Activated CD4-positive, alpha-beta T cell treated with anti-CD3 and anti-CD28 coated beads for 24 hours (primary cell): ENCODE measurements at places on chromosomes 11 and 22.
A peak's percentile ranks its signal among the peaks of the same experiment; 100 is the strongest.

GRCh38 chr22:17479135-17479534 lies 84.2 kb upstream of the SLC25A18 start:
- no peak for DNase-seq

DNA sequence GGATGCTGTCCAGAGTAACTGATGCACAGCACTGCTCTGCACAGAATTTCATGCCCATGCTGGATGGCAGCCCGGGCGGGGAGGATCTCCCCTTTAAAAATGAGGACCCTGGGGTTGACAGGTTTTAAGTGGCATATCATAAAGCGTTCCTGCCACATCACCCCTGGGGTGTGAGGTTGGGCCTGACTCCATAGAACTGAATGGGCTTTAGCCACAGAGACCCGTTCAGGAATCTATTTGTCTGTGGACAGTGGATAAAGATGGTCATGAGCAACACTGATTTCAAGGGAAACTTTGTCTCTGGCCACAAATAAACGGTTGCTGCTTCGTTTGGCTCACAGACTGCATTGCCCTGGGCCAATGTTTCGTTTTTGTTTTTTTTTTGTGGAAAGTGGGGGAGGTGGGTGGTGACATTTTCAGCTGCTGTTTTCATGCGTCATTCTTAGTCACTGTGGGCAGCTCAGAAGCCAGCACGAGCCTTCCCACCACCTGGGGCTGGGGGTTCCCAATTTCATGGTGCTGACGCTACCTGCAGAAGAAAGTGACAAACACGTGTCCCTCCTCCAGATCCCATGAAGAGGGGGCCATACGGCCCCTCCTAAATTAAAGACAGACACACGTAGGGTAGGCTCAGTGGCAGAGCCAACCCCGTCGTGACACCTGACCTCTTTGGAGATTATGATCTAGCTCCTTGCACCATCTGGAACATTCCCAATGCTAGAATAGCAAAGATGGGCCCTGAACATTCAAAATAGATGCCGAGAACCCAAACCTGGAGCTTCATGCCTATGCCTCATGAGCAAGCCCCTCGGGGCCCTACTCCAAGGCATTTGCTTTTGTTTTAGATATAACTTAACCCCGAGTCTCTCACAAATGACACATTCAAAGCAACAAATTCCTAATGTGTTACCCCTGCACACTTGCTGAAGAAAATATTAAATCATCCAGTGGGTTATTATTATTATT lies 54.8 kb upstream of the PHF21B start:
- peak; percentile 47 for DNase-seq

DNA sequence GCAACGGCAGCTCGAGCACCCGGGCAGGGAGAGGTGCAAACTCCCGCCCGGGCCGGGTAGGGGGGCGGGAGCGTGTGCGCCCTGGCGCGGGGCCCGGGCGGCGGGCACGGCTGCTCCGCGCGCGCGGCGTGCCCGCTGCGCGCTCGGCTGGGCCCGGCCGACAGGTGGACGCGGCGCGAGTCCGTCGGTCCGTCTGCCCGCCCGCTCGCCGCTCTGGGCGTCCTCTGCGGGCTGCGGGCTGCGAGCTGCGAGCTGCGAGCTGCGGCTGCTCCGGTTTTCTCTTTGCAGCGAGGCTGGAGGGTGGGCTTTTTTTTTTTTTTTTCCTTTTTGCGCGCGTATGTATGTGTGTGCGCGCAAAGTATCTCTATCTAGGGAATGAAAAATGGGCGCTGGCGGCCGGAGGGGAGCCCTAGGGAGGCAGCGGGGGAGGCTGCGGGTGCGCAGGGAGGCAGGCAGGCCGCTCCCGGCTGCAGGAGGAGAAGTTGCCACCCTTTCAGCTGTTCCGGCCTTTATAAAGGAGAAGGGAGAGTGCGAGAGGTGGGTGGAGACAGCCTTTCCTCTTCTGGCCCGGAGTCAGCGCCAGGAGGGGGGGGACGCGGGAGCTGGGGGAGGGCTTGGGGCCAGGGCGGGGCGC lies at the start of gene PDGFB:
Gene PDGFB, minus strand, starts transcription at position 487 of the 634 bp plus-strand sequence. CDS start 1,019 bp downstream, outside the sequence.
- no peak for DNase-seq

- DNase-seq = no peak
These were observed 20.6 kb upstream of the CCDC34 start for GRCh38 chr11:27383645-27384044.

GRCh38 chr22:29780748-29781676 lies 13.8 kb downstream of the UQCR10 start:
- DNase-seq = no peak

GRCh38 chr11:16167706-16168487 lies 188.4 kb downstream of the SOX6 start:
- DNase-seq = no peak

DNA sequence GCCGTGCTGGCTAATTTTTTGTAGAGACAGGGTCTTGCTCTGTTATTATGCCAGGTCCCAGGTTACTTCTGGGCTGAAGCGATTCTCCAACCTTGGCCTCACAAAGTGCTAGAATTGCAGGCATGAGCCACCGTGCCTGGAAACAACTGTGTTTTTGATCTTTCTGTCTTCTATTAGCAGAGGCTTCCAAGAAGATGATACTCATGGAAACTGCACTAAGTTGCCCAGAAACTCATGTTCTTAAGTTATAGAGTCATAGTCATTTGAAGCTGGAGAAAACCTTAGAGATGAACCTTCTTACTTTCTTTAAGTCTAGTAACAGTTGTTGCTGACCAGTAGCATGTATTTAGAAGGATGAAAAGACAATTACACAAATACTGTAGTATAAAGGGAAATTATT lies 37.1 kb upstream of the HSPA8 start:
- no peak for DNase-seq

GRCh38 chr11:57434640-57435546 lies 8.0 kb upstream of the SLC43A3 start:
- no peak for DNase-seq

DNA sequence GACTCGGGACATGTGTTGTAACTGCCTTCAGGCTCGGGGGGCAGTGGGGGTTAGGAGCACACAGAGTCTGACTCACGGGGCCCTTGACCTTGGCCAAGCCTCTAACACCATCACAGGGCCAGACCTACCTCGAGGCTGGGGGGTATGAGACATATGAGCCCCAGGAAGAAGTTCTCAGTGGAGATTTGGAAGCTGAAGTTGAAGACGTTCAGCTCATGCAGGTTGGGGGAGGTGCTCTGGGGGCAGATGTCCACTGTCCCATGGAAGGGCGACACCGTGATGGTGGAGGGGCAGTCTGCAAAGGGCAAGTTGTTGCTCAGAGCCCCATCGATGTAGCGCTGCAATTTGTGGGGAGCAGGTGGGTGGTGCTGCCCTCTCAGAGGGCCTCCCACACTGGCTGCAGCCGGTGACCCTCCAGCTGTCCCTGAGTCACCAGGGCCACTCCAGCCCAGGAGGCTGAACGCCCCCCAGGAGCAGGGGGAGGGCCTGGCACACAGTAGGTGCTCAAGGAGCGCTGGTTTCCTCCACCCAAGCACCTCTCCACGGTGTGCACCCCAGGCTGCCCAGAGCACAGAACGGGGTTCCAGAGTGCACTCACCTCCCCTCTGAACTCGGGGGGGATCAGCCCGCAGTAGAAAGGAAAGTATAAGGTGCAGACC lies 2.5 kb downstream of the PNPLA5 start:
- DNase-seq = no peak

DNA sequence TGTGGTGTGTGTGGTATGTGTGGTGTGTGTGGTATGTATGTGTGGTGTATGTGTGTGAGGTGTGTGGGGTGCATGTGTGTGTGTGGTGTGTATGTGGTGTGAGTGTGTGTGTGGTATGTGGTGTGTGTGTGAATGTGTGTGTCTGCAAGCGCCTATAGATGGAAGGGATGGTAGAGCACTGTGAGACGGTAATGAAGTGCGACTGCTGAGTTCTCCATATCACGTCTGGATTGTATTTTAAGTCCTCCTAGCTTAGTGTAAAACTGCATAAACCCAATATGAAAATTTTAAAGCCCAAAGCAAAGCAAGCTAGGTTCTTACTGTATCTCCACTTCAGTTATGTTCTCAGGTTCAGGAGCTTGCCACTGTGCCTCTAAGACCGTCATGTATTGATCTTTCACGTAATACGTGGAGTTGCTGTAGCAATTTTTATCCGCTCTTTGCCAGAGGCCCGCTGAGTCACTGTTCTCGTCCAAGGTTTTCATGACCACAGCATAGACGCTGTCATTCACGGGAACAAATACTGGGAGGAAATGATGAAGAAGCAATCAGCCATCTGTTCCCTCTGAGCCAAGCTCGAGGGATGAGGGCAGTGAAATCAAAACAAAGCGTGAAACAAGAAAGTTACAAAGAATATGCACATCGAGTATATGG lies 5.5 kb downstream of the PLET1 start:
- DNase-seq = no peak

DNA sequence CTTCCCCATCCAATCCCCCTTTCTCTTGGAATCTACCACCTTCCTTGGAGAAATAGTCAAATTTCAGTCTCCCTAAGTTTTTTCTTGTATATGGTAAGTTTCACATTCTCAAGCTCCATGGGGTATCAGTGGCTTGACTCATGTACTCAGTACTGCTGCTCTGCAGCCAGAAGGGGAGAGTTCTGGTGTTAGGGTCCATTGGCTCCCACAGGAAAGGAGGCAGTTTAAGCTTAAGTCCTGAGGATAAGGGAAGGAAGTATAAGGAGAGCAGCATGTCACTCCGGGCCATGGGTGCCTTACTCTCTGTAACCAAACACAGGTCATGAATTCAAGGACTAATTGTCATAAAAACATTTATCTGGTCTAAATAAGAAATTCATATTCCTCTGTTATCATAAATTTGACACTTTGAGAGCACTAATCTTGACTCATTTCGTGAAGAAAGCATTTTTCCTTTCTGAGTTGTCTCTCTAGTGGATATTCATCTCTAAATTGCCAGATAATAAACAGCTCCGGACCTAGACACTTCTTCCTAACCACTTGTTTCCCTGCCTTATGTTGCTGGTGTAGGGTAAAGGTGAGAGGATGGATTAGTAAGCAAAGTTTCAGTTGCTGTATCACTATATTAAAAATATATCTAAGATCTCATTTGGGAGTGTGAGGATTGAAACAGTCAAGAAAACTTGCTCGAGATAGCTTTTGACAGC lies 20.1 kb upstream of the SORL1 start:
- no peak for DNase-seq
